ENCODE measurements at places on chromosomes 1 and 21.

DNA sequence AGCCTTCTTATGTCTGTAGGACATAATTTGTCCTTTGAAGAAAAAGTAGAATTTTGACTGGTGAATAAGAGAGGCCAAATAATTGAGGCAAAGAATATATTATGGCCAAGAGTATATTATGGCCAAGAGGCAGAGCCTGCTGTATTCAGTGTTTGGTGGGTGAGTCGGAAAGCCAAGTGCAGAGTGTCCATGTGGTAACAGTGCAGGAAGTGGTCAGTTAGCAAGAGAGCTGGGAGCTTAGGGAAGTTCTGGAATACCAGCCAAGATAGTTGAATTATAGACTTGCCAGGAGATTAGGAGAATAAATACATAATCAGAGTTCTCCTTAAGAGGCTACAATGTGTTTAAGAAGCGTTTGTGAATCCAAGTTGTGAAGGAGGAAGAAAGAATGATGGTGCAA is 131.5 kb upstream of the LMO4 start:
- DNase-seq: no peak

GRCh38 chr1:229344139-229344538 is 1.3 kb upstream of the CCSAP start:
- DNase-seq: no peak

DNA sequence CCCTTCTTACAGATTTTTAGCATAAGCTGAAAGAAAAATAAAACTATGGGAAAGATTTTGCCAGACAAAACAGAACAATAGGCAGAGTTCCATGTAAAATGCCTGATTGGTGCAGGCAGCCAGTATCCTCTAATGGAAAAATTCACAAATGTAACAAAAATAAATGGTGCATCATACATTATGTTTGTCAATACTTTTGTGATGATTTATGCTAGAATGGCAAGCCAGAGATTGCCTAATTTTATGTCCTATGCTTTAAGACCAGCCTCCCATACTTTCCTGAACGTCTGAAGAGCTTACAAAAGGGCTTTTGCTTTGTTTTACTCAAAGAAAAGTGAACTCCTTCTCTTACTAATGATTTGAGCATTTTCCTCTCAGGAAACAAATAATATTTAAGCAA is 81.5 kb upstream of the KCNJ15 start:
- no peak for DNase-seq

DNA sequence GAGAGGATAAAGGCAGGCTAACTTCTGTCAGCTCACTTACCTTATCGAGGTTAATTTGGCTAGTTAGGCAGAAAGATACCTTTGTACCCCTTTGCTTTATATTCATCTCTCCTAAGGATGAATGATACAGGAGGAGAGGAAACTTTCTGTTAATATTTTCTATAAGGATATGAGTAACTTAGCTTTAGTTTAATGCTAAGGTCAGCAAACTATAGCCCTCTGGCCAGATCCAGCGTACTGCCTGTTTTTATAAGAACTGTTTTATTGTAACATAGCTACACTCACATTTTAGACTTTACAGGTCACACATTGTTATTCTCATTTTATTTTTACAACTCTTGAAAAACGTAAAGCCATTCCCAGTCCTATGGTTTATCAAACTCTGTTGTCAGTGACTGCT is 18.1 kb downstream of the DHX9 start:
- DNase-seq: no peak

GRCh38 chr1:108639899-108640560 is 20.9 kb downstream of the HENMT1 start:
- DNase-seq: no peak

DNA sequence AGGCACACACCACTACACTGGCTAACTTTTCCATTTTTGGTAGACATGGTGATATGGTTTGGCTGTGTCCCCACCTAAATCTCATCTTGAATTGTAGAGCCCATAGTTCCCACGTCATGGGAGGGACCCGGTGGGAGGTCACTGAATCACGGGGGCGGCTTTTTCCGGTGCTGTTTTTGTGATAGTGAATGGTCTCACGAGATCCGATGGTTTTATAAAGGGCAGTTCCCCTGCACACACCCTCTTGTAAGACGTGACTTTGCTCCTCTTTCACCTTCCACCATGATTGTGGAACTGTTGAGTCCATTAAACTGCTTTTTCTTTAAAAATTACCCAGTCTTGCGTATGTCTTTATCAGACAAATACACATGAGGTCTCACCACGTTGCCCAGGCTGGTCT is 1.3 kb upstream of the FTCD start:
- DNase-seq: no peak

DNA sequence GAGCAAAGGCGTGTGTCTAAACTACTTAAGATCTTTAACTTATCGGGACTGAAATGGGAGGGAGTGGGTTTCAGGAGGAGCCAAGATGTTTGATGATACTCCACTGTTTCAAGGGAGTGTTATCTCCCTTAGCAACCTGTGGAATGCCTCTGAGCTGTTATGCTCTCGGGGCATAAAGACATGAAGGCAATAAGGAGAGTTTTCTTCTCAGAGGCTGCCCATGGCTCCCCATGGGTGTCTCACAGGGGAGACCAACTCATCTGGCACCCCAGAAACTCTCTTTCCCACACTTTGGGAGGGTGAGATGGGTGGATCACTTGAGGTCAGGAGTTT is 130.0 kb downstream of the LIPI start:
- DNase-seq: no peak

DNA sequence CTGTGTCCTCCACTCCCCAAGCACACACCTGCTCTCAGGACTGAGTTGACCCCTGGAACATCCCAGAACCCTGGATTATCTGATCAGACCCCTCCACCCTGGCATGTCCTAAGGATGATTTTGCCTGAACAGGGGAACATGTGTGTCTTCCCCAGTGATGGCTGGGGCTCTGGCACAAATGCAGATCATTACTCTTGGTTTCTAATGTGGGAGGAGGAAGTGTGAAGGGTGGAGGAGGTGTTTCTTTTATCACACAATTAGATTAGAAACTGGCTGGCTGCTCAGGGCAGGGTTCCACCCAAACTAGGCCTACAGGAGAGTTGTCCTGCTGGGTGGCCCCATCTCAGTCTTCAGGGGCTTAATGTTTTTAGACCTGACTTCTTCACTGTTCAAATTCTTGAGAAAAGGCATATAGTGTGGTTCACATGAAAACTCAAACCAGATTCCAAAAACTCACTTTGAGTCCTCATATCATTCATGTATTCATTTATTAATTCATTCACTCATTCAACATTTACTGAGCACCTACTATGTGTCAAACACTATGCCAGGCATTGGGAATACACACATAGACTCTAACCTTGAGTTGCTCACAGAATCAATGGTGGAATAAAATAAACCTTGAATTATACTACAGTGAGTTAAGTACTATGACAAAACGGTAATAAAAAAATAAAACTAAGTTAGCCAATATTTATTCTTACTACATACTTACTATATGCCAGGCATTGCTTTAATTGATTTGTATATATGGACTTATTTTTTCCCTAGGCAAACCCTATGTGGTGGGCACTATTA is 221.8 kb upstream of the JUN start:
- DNase-seq: no peak

DNA sequence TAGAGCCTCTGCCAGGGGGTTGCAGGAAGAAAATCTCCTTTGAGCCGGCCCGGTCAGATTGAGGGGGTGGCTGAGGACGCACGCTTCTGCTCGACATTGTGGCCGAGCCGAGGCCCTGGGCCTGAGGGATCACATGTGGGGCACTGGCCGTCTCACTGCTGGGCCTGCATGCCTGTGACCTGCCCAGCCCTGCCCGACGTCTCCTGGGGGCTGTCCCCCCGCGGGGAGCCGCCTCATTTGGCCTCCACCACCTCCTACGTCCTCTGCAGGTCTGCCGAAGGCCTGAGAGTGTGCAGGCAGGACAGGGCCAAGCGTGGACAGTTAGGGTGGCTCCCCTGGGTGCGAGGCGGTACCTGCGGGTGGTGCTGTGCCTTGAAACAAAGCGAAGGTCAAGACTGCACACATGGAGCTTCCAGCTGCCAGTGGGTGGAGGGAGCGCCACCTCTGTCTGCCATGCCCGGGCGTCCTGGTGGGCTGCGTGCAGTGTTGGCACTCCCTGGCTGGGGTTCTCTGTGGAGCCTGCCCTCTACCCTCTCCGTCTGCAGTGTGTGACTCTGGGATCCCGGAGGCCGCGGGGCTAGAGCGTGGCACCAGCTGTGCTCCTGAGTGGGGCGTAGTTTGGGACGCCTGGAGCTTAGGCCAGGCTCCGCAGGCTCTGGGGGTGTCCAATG is 51.7 kb downstream of the PCNT start:
- DNase-seq: no peak

- no peak for DNase-seq
Measured at GRCh38 chr1:113859478-113860175, 11.9 kb downstream of the PTPN22 start.
